ENCODE measurements at places on chromosomes 7 and 10.
A peak's percentile ranks its signal among the peaks of the same experiment; 100 is the strongest.

GRCh38 chr7:148262721-148263229 is 327.8 kb upstream of the C7orf33 start:
- DNase-seq = peak; percentile 86

- DNase-seq = no peak
Observed at GRCh38 chr7:117048114-117048866, 95.0 kb downstream of the ST7 start.

- peak; percentile 72 for DNase-seq
Observed at GRCh38 chr7:1669954-1670893, at the start of gene ELFN1. Gene ELFN1, plus strand, starts transcription at chr7:1670277. Its CDS starts 74,320 bp downstream, at chr7:1744597.

DNA sequence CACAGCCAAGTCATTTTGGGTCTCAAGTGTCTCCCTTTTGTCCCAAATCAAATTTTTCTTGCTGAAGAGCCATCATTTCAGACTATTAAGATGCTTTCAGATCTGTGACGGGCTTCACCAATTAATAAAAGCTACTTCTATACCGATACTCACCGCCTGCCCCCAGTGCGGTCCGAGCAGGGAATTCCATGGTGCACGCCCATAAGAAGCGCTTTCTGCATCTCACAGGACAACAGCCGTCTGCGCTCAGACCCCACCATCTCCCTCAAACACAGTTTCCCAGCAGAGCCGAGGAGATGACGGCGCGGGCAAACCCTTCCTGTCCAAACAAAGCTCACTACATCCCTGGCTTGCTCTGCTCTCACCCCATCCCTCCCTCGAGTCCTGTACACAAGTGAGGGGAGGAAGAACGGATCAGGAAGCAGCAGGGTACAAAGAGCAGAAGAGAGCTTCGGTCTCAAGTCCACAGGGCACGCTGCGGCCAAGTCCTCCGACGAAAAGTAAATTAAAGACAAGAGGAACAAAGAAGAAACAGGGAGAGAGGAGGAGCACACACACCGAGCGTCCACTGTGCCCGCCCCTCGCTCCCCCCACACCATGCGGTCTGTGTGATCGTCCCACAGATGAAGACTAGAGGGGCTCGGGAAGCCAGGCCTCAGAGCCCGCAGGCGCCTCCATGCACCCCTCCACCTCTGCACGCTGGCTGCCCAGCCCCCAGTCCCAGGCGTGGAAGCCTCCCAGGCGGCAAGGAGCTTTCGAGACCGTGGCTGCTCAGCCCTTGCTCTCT is 121.9 kb downstream of the MAD1L1 start:
- DNase-seq = no peak

GRCh38 chr10:49619613-49620012 is 5.8 kb downstream of the CHAT start:
- DNase-seq = peak; percentile 48

GRCh38 chr7:1618475-1618874 is 48.6 kb upstream of the PSMG3 start:
- DNase-seq = no peak
